ENCODE measurements at places on chromosomes 1 and 21. TPM values are rescaled to one million over a fixed set of nuclear protein-coding genes. Genes with fewer than 3 reads are reported as not detected.

SIK1 gene
- 2.8 TPM for total RNA-seq

CLDN17 gene
- not detected for total RNA-seq

ZBTB7B gene
- total RNA-seq = 18.7 TPM

KCNK2 gene
- 1.7 TPM for total RNA-seq

CELA2B gene
- total RNA-seq = not detected

ABCD3 gene
- 22.8 TPM for total RNA-seq

NHLH2 gene
- not detected for total RNA-seq

TCHHL1 gene
- total RNA-seq = not detected

ACTN2 gene
- total RNA-seq = 1.6 TPM

OR2L13 gene
- not detected for total RNA-seq

LCK gene
- not detected for total RNA-seq

FAM177B gene
- not detected for total RNA-seq

MFAP2 gene
- 35.5 TPM for total RNA-seq

COL9A2 gene
- 3.4 TPM for total RNA-seq

C1orf185 gene
- total RNA-seq = not detected

GPR25 gene
- 0.48 TPM for total RNA-seq

CD247 gene
- not detected for total RNA-seq

AADACL3 gene
- not detected for total RNA-seq

HPDL gene
- total RNA-seq = 1.3 TPM

FCGR3A gene
- not detected for total RNA-seq

All from epithelial cell of alveolus of lung (primary cell).